ENCODE measurements at places on chromosomes 1 and 21.

DNA sequence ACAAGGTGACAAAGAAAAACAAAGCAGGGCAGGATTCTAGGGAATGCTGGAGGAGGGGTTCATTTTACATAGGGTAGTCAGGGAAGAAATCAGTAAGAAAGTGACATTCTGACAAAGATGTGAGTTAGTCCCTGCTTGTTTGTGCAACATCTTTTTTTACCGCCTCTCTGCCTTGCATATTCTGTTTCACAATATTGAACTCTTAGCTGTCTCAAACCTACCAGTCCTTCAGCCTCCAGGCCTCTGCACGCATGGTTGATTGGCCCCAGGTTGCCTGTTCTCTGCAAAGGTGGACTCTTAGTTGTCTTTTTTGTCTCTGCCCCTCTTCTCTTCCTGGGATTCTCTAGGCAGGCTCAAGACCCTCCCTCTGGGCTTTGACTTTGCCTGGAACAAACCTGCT, 152.2 kb upstream of the RUNX1 start:
- no peak for DNase-seq

- DNase-seq, result no peak
Measured at GRCh38 chr1:24957016-24957807, 27.1 kb upstream of the RUNX3 start.

DNA sequence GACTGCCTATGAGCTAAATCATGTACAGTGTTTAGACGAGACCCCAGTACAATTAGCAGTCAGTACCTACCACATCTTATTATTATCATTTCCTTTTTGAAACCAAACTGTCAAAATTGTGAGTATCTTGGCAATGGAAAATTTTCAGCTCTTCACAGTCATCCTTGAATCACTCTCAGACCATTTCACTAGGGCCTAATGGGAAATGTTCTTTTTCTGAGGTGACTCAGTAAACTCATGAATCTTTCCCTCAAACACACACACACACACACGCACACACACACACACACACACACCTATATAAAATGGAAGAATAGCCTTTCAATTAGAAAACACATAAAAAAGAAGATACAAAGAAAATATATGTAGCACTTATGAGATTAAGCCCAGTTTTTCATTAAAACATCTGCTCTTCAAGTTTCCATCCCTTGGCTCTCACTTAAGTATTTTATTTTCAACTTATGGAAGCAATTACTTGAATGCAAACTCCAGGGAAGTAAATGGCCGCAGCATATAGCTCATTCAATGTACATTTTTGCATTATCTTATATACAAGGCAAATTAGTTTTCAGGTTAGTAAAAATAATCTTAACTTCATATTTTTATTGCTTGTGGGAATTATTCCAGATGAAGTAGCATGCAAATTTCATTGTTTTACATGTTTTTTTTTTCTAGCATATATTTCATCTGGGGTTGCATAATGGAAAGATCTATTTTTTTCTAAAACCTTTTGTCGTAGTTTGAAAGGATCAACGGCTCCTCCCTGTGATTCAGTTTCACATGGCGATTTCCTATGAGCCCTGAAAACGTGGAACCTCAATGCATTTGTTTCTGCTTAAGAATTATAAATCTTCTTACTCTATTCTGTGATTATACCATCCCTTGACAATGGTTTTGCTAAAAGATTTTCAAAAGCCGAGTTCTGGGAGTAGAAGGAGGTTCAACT, 46.3 kb upstream of the TMPRSS15 start:
- DNase-seq, result no peak

DNA sequence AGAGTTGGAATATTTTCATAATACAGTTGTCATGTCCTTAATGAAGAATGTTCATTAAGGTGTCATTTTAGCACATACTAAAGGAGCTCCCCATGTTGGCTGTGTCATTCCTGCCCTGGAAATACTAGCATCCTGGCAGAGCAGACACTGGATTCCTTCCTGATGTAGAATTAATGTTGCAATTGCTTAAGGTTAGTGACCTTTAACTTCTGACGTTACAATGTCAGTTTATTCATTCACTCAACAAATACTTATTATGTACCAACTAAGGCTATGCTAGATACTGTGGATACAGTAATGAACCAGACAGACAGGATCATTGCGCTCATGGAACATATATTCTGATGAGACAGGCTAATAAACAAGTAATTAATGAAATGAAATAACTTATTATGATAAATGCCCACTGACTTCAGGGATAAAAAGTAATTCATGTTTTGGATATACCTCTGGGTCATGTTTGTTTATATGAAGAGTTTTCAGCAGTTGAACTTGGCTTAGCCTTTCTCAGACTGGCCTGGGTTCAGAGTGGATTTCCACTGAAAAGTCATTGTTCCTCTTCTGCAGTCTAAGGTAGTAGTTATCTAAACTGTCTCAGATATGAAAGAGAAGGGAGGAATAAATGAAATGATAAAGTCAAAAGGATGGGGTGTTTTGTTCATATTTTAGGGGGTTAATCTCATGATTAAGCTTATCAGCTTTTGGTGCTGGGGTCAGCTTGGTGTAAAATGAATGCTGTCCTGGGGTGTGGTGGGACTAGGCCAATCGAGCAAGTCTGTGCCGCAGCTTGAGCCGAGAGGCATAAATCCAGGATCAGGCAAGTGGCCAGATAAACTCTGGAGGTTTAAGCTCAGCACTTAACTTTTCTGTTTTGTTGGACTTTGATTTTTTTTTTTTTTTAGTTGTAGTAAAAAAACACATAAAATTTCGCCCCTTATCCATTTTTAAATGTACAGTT, 43.3 kb upstream of the KCNQ4 start:
- DNase-seq, result no peak

DNA sequence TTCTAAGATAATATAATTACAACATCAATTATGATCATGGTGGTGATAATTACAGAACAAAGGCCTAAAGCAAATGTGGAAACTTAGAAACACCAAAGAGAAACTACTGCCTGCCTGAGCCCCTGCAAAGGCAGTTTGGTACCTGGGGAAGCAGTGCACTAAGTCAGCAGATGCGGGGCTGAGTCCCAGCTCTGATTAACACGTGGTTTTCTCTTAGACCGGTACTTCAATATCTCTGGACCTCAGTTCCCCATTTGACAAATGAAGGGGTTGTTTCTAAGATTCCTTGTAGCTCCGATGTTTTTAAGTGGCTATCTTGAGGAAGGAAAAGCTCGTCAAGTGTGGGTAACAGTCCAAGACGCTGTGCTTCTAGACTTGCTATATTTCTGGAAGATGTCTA, 16.7 kb upstream of the PLEKHA6 start:
- no peak for DNase-seq

GRCh38 chr1:19133360-19133759, 76.7 kb downstream of the UBR4 start:
- DNase-seq, result no peak

- no peak for DNase-seq
Measured at GRCh38 chr1:212035835-212036605, 472 bp downstream of the DTL start.

DNA sequence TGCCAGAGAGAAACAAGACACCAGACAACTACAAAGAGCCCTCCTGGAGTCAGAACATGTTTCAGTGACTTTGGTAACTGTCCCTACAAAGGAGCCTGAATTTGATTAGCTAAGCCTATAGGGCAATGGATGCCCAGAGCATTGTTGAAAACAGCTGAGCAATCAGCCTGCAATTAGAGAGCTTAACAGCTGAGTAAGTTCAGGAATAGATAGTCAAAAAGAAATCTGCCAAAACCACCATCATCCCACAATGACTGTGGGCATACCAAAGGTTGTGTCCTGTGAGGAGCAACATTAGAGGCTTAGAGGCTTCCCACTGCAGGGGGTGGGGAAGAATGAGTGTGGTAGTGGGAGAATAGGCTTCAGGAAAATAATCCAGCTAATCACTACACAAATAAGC, 32.1 kb downstream of the SH3BP5L start:
- no peak for DNase-seq

DNA sequence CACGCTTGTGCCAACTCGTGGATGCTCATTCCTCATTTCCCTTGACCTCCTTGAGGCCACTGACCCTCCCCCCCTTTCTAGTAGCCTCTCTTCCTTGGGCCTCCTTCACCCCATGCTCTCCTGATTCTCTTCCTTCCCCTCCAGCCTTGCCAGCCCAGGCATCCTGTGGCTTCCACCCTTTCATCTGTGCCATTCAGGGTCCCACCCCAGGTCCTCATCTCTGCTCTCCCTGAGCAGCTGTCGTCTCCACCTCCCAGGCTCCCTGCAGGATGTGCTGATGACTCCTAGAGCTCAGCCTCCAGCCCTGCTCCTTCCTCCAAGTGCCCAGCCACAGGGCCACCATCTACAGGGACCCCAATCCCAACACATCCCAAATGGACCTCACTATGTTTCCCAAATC, 197.4 kb downstream of the GRIK3 start:
- DNase-seq, result no peak

- DNase-seq, result no peak
Measured at GRCh38 chr1:39026866-39027507, 837 bp downstream of the NDUFS5 start.
